ENCODE measurements at places on chromosomes 6 and 20.
A peak's percentile ranks its signal among the peaks of the same experiment; 100 is the strongest.

DNA sequence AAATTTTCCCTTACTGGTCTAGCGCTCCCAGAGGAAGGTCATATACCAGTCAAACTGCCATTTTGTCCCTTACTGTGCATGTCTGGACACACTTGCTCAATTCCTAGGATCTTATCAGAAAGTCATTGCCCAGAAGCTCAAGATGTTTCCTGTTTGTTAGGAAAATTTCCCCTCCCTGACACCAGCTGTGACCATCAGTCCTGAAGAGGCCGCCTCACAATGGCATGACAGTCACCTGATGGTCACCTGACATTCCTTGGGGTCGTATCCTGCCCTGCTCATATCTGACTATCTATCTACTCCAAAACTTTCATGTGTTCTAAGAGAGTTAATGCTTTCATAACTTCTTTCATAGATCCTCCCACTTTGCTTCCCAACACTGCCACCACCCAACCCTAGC lies 219.9 kb downstream of the OTOR start:
- no peak for DNase-seq

GRCh38 chr6:168418711-168419121 lies 22.3 kb upstream of the SMOC2 start:
- no peak for DNase-seq

DNA sequence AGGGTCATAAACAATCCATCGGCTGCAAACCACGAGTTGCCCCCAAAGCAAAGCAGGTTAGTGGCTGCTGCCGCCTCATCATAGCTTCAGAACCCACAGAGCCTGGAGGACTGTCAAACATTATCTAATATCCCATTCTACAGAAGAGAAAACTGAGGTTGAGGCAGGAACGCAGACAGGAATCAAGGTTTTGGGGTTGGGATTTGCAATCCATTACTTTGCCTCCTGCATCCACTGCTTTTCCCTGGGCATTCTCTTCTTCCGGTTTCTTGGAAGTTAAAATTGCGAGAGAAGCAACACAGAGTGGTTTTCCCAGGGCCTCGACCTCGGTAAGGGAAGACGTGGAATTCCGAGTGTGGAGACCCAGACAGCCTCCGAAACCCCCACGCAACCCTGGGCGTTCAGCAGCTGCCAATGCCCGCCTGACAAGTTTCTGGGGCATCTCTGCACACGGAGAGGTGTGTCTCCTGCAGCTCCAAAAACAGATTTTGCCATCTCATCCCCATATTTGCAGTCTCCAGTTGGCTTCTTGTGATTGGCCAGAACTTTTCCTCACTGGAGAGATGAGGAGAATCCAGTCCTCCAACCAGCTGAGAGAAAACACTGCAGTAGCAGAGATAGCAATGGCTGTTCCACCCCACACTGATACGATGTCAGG lies 45.5 kb upstream of the SNAP25 start:
- peak; percentile 45 for DNase-seq

DNA sequence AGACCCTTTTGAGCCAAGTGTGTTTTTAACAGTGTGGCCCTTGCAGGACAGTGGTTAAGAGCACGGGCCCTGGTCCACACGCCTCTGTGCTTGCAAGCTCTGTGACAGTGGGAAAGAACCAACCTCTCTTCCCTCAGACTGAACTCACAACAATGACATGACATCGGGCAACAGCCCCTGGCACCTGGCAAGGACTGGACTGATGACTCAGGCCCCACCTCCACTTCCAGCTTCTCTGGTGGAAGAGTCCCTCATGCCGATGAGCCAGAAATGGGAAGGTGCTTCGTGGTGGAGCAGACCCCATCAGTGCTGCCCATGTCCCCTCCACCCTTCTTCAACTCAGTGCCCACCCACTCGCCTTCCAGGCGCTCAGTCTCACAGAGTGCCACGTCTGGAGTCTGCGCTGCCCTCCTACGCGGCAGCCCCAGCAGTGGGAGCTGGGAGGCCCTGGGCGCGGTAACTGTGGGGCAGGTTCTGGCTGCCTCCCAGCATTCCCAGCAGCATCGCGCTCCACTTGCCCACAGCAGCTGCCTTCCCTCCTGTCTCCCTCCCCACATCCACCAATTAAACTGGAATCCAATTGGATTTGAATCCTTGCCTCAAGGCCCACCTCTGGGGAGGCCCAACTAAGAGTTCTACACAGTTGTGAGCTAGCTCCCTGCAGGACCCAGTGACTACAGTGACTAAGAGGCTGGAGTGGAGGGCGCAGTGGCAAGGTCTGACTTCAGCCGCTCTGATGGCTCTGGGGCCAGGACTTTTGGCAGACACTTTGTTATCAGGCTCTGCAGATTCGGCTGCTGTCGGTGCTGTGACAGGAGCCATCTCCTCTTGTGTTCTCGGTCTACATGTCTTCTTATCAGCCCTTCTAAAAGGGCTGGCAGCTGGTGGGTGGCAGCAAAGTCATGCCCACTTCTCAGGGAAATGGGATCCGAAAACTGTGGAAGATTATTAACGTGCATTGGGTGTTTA lies 156.8 kb upstream of the MLN start:
- DNase-seq = no peak

DNA sequence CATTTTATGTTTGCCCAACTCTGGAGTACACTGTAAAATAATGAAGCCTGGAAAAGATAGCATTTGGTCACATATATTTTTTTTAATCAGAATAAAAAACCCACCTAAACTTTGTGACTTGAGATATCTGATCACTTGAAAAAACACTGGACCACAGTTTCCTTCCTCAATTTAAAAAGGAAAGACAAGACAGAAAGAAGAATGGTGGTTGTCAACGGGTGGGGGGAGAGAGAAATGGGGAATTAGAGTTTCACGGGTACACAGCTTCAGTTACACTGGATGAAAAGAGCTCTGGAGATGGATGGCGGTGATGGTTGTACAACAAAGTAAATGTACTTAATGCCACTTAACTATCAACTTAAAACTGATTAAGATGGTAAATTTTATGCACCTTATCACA lies 14.7 kb upstream of the DST start:
- no peak for DNase-seq

- DNase-seq = no peak
These were observed 586 bp upstream of the NQO2 start for GRCh38 chr6:2998998-2999617.

DNA sequence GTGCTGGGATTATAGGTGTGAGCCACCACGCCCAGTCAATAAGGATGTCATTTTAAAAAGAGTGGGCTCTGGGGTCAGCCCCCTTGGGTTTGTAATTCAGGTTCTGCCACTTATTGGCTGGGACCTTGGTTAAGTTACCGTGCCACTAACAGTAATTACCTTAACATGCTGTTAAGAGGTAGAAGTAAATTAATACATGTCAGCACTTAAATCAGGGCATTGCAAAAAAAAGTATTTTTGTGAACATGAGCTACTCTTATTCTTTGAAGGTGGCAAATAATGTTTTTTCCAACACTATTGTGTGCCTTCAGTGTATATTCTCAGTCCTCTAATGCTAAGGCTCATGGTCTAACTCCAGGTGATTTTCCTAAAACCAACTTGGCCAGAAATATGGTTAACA lies 109.5 kb downstream of the F13A1 start:
- DNase-seq = no peak

DNA sequence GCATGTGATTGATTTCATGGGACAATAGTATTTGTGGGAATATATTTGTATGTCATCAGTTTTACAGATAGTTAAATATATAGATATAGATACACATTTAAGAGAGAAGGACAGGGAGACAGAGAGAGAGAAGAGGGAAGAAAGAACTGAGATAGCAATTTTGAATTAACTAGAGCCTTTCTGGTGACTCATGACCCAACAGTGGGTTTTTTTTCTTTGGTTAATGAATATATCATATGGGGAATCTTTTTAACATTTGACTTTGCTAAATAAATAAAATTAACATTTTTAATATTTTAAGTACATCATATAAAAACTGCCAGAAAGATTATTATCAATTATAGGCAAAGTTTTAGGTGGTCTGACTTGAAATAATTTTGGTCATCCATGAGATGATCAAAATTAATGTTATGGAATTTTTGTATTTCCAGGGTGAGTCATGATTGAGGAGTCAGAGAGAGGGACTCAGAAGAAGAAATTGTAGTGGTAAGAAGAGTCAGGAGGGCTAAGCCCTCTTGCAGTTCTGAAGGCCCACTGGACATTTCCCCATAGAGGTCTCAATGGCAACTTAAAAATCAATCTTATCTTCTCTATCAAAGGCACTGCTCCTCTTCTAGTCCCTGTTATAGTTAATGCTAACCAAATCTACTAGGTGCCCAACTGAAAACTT lies 508.1 kb upstream of the MAP3K7 start:
- no peak for DNase-seq

GRCh38 chr6:133160536-133160935 lies 80.6 kb upstream of the EYA4 start:
- DNase-seq = no peak

GRCh38 chr6:138597336-138597735 lies 98.0 kb upstream of the NHSL1 start:
- DNase-seq = no peak

GRCh38 chr6:20811109-20811761 lies 277.0 kb downstream of the CDKAL1 start:
- DNase-seq = no peak

- no peak for DNase-seq
These were observed 38.3 kb upstream of the ID1 start for GRCh38 chr20:31566658-31567379.

DNA sequence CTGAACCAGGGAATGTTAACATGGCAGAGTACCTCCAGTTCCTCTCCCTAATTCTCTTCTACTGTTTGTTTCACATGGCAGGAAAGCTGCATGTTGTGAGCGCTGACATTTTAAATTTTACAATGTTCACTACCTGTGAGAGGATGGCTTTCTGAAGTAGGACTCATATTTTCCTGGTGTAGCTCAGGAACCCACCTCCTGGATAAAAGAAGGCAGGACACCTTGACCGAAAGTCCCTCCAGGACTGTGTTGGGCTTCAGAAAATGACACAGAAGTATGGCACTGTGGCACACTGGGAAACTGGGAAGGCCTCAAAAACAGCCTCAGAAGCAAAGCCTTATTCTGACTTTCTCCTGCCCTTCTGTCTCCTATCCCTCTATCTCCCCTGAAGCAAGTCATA lies 33.3 kb downstream of the PTPRK start:
- no peak for DNase-seq

DNA sequence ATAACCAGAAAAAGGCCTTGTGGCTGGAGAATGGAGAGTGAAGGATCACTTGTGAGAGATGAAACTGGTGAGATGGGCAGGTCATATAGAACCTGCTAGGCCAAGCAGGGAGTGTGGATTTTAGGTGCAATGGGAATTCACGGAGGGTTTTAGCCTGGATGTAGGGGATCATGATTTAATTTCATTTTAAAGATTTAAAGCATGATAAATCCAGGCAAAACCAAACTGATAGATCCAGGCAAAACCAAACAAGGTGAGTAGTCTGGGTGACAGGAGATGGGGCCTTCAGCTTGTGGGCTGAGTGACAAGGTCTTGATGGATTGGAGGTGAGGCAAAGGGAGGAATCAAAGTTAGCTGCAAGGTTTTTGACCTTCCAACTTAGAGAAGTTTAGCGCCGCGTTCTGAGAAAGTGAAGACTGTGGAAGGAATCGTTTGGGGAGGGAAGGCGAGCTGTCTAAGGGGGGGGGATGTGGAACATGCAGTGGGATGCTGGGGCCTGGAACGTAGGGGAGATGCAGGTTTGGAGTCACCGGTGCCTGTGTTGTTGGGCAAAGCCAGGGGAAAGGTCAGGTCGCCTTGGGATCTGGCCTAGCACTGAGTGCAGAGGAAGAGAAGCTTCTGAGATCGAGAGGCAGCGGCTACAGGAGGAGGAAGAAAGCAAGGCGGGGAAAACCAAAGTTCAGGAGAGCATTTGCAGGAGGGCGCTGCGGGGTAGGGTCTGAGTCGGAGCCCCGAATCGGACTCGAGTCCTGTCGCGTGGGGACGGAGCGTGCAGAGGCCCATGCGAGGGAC lies 1.3 kb upstream of the PLCG1 start:
- no peak for DNase-seq

- DNase-seq = no peak
These were observed 25.2 kb downstream of the FBXO30 start for GRCh38 chr6:145789443-145789842.

DNA sequence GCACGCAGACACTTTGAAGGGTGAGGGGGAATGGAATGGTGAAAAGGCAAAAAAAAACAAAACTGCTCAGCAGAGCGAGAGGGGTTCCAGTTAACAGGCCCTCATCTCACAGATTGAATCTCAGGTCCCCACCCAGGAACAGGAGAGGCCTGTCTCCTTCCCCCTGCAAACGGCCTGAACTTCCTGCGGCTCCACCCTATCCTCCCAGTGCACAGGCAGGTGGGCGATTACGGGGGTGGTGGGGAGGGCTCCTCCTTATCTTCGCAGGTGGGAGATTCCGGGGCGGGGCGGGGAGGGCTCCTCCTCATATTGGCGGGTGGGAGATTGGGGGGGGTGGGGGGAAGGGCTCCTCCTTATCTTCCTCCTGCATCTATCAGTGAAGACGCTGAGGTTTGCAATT lies 129.0 kb downstream of the SOX4 start:
- no peak for DNase-seq

DNA sequence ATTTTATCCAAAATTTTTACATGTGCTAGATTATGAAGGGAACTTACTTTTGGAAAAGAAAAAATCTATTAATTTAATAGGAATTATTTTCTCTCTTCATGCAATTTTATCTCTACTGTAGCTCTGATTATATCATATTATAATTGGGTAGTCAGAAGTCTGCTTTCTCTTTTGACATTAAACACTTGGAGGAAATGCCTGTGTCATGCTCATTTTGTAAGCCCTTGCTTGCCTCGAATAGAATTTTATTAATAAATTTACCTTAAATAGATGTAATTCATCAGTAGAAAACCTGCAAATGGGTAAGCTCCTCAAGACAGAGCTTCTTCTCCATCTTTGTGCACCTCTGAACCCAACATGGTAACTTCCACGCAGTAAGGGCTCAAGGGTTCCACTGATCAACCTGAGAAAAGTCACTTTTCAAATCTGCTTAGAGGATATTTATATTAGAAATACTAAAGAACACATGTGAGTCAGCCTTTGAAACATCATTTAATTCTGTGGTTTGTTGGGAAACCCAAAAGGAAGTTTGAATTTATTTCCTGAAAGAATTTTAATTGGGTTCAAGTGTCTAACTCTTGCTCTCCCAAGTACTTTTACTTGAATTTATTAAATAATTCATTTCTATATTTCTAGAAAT lies 266.0 kb downstream of the ALDH8A1 start:
- DNase-seq = no peak
